NCI-H1694 treated with DMSO at 0.1 percent for 48 hours (cell line): ENCODE measurements at places on chromosomes 13 and 19.

DNA sequence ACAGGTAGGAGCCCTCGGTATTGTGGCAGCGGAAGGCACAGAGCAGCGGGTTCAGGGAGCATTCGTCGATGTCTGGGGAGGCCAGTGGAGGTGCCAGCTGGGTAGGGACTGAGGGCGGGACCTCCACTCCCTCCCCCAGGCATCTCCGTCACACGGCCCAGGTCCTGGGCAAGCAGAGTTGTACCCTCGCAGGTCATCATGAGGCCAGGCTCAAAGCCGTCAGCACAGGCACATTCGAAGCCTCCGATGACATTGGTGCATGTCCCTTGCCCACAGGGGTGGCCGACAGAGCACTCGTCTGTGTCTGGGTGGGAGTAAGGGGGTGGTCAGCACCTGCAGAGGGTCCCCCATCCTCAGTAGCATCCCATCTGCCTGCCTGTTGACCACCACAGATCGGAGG lies 35.3 kb downstream of the CCL25 start:
- no peak for DNase-seq

- peak; percentile 32 for DNase-seq
Observed at GRCh38 chr19:38684078-38684861, 36.8 kb downstream of the ACTN4 start.

DNA sequence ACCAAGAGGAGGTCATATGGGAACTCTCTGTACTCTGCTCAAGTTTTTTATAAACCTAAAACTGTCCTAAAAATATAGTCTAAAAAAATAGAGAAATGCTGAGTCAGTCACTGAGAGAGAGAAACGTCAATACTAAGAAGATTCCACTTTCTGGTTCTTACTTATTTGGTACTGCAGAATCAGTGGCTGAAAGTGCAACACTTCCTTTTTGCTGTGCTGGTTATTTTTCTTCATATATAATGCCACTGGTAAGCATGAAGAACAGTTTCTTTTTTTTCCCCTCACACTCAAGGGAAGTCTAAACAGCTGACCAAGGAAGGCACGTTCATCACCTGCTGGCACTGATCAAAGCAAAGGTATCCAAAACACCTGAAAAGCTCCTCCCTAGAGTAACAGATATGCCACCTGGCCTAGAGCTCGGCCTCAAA lies 44.3 kb upstream of the N4BP2L1 start:
- DNase-seq: no peak

GRCh38 chr19:3442487-3443071 lies 37.7 kb downstream of the SMIM24 start:
- no peak for DNase-seq

DNA sequence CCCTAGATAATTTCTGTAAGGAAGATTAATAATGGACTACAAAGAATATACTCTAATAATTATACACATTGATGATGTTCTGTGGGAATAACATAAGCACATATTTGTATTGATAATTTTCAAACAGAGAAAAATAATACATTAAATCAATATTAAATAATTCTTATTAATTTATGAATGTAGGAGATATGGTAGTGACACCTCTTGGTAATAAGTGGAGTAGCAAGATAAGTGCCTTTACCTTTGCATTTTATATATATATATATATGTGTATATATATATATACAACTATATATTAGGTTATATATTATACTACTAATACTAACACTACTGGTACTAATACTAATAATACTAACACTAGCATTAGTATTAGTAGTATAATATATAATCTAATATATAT lies 905.8 kb downstream of the SLITRK1 start:
- no peak for DNase-seq
